Kidney epithelial cell (primary cell): ENCODE measurements at places on chromosomes 3 and 15.

- peak; percentile 50 for DNase-seq
Measured at GRCh38 chr15:42608110-42608531, 32.7 kb downstream of the STARD9 start.

DNA sequence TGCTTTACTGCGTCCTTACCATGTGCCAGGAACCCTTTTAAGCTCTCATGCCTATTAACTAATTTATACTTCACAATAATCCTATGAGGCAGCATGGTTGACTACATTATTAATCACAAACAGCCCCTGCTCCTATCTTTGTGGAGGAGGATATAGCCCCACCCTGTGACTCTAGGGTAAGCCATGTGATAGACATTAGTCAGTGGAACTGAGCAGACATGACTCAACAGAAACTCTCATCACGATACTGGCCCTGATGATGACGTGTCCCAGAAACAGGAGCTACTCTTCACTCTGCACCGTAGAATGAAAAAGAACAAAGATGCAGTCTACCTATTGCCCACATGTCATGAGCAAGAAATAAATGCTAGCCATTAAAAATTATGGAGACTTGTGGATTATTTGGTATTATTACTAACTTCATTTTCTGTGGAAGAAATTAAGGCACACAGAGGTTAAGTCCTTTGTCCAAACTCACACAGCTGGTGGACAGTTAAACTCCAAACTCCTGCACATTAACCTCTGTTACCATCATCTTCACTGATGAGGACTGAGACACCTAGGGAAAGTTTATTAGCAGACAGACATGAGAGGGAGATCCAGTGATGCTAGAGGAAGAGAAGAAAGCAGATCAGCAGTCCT is 51.2 kb downstream of the CFAP20DC start:
- DNase-seq = peak; percentile 94

GRCh38 chr3:106609666-106610301 is 741.0 kb upstream of the CBLB start:
- DNase-seq = peak; percentile 63

DNA sequence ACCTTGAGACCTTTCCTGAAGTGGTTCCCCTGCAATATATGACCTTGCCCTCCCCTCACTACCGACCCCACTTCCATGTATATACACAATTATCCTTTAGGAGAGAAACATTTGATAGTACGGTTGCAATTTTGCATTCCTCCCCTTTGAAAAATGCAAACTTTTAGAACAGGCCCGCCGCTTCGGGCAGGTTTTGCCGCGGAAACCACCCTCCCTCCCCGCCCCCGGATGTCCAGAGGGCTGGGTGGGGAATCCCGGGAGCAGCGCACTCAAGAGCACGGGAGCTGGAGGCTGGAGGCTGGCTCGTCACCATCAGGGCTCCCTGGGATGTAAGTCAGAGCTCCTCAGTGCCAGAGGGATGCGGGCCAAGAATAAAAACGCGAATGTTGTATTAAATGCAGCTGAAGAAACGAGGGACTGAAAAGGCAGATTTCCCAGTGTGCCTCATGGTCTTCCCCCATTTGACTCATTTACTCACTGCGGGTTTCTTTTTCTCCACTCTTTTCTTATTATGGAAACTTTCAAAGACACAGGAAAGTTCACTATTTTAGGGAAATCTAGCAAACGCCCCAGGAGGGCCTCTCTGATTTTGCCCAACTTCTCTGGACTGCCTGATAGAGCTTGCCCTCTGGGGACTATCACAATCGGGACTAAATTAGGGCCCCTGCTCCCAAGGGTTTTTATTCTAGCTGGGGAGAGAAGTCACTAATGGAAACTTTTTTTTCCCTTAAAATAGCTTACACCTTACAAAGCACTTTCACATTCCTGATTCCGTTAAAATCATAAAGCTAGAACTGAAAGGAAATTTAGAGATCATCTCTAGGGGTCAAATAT is 2.9 kb upstream of the USP3 start:
- peak; percentile 44 for DNase-seq

- no peak for DNase-seq
Measured at GRCh38 chr3:150248116-150248887, 159.8 kb upstream of the TSC22D2 start.

DNA sequence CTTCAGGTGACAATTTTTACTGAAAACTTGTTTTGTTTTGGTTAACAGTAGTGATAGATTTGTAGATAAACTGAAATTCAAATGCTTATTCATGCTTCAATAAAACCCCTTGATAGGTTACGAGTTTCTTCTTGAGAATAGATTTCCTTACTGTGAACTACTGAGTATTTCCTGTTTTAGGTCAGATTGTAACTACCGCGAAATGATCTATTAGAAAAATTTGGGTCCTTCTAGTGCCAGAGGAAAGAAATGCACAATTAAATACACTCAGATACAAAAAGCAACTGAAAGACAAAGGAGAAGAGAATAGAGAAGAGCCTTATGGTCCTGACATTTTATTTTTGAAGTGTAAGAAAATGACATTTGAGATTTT is 251.7 kb upstream of the TBL1XR1 start:
- no peak for DNase-seq

- DNase-seq = no peak
Measured at GRCh38 chr3:151197981-151198767, 4.8 kb downstream of the GPR171 start.

GRCh38 chr3:158780766-158781165 is 21.1 kb upstream of the MFSD1 start:
- no peak for DNase-seq

GRCh38 chr3:139672884-139673283 is 4.9 kb downstream of the NMNAT3 start:
- no peak for DNase-seq

- no peak for DNase-seq
Measured at GRCh38 chr3:46130631-46131310, 77.3 kb downstream of the CCR1 start.

DNA sequence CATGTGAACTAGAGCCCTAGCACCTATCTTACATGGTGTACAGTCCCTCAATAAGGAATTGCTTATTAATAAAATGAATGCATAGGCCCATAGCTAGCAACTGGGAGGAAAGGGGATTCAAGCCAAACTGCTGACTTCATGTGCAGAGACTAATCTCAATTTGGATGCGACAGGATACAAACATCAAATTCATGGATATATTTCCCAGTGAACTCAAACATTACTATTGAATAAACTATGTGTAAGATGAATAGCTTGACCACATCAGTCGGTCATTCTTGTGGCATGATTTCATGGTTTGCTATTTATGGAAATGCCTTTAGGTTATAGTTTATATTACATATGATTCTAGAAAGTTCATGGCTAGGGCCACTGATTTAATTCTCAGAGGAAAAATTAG is 268.6 kb upstream of the SLITRK3 start:
- no peak for DNase-seq

DNA sequence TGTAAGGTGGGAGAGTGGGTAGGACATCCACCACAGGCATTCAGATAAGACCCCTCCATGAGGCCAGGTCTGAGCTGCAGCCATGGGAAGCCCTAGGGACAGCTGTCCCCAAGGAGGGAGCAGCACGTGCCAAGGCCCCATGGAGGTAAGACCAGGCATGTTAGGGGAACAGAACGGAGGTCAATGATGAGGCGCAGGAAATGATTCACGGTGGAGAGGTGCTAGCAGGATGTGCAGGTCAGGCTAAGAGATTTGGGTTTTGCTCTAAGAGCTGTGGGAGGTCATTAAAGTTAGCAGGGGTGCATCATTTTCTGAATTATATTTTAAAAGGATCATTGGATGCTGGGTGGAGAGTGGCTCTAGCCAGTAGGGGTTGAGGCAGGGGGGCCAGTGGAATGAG is 66.4 kb upstream of the SNRPA1 start:
- no peak for DNase-seq

- no peak for DNase-seq
Measured at GRCh38 chr3:94522488-94522887, 459.6 kb downstream of the NSUN3 start.

- no peak for DNase-seq
Measured at GRCh38 chr15:33492434-33493052, 181.8 kb downstream of the RYR3 start.

DNA sequence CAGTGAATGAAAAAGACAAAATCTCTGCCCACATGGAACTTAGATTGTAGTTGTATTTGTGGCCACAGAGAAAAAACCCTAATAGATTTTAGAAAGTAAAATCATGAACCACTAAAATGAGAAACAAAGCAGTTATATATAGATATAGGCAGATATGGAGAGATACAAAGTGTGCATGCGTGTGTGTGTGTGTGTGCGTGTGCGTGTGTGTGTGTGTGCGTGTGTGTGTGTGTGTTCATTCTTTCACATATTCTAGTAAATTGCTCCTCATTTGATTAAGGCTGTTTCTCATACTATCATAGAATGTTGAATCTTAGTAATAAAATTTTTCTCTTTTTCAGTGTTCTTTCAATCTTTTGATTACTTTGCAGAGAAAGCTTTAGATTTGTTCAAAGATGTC is 118.6 kb downstream of the DNAJB8 start:
- DNase-seq = no peak

DNA sequence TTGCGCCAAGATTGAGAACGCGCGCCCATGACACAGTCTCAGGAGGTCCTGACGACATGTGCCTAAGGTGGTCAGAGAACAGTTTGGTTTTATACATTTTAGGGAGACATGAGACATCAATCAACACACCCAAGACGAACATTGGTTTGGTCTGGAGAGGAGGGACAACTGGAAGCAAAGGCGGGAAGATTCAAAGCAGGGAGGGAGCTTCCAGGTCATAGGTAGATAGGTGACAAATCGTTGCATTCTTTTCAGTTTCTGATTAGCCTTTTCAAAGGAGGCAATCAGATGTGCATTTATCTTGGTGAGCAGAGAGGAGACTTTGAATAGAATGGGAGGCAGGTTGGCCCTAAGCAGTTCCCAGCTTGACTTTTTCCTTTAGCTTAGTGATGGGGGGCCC is 828.4 kb upstream of the DPPA4 start:
- DNase-seq = no peak

- peak; percentile 95 for DNase-seq
Measured at GRCh38 chr3:129794311-129795185, 99.0 kb downstream of the TMCC1 start.

GRCh38 chr3:71132995-71133730 is 450.4 kb downstream of the FOXP1 start:
- DNase-seq = no peak

GRCh38 chr3:131738095-131738494 is 235.3 kb upstream of the MRPL3 start:
- DNase-seq = no peak

DNA sequence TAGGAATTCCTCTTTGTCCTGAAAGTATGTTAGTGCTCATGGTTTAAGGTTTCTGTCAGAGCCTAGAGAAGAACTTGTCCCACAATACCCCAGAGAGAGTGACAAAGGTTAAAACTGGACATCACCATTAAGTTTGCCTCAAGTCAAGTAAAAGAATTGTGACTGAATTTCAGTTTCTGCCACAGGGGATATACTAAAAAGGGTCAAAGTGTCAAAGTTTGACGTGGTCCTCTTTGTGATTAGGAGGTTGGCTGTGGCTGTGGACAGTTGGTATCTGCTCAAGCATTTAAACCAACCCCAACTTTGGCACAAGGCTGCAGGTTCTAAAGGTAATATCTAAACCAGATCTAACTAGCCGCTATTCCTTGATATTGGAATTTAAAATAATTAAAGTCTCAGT is 26.1 kb downstream of the FMN1 start:
- DNase-seq = no peak

- no peak for DNase-seq
Measured at GRCh38 chr3:149772861-149773260, 19.5 kb downstream of the ANKUB1 start.

GRCh38 chr3:161649900-161650484 is 153.4 kb downstream of the OTOL1 start:
- DNase-seq = no peak

- DNase-seq = no peak
Measured at GRCh38 chr15:26773917-26774316, 1.1 kb upstream of the GABRB3 start.

GRCh38 chr3:6994081-6994668 is 133.3 kb downstream of the GRM7 start:
- DNase-seq = no peak
